Upper lobe of left lung (tissue), 6 donors: ENCODE measurements at places on chromosomes 4 and X. TPM values are rescaled to one million over a fixed set of nuclear protein-coding genes. Genes with fewer than 3 reads are reported as not detected.

TEX13D gene
- not detected for total RNA-seq

RPL36A gene
- 248 TPM for total RNA-seq

SPANXN4 gene
- total RNA-seq, result not detected

RAB33B gene
- 13.7 TPM for total RNA-seq

GLUD2 gene
- total RNA-seq, result 1.0 TPM

SCD5 gene
- total RNA-seq, result 21.5 TPM

DNA sequence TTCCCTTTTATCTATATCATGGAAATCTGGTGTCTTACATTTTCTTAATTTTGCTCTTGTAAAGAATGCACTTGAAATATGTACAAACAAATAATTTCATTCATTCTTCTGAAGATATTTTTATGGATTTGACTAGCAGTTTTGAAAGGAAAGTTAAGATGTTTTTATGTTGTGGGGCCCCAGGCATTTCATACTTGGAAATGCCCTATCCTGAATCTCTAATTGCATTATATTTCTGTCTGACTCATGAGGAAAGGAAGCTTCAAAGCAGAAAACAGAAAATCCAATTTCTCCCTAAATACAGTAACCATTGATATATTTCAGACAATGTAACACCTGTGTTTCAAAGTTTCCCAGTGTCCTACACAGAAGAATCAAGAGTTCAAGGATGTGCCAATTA lies 73.2 kb upstream of the NPNT start:
- H3K4me3 ChIP-seq, result no peak overlapping the region
- H3K36me3 ChIP-seq, result no peaks in the 10 kb centered on the region
- no peak for DNase-seq
- no peaks in the 10 kb centered on the region for H3K27me3 ChIP-seq
- no peak overlapping the region for H3K27ac ChIP-seq

DNA sequence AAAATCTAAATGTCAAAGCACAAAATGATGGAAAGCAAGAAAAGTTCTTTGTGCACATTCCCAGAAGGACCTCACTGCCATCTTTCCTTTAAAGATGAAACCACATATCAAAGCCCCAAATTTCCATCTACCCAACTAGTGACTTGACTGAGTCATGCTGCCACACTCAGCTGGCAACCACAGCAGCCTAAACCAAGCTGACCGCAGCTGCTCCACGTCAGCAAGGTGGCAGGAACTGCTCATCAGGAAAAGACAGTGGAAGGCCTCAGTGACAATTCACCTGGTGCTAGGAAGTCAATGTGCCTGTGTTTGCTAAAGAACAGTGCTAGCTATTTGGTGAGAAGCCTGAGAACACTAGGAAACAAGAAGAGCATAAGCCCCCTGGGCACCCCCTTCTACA lies 26.1 kb downstream of the ACOX3 start:
- DNase-seq, result no peak
- H3K36me3 ChIP-seq, result peaks cover 27% of the 10 kb centered on the region
- H3K27ac ChIP-seq, result no peak overlapping the region
- no peak overlapping the region for H3K4me3 ChIP-seq

DNA sequence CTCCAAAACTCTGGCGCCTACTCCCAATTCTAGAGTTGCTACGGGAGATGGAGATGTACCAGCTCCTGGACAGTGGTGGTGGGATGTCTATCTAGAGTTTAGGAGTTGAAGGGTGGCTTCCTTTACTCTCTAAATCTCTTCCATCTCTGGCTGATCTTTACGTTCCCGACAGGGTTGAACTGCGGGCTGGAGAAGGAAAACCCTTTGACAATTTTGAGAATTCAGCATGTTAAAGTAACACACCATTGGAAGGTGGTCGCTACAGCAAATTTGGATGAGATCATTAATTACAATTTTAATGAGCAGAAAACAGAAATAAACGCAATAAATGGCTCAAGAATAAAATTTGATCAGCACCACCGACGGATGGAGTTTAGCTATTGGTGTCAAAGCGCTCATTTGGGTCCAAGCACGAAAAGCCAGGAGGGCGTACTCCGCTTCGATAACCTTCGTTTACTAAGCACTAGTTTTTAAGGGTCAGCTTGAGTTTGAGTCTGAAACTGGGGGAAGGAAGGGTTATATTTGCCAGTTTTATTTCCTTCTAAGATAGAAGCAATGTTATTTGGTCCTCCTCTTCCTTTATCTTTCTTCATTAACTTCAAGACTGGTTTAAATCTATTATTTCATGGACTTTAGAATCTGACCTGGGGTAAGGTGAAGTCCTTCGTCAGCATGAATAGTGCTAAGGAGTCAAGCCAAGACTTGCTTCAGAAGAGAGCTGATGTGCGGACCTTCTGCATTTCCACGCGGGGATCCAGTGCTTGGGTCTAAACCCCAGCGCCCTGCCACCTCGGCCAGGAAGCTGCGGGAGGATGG lies 1.5 kb upstream of the NKX6-1 start:
- peaks cover 30% of the 10 kb centered on the region for H3K4me1 ChIP-seq
- no peak overlapping the region for H3K27ac ChIP-seq
- DNase-seq, result no peak
- peaks cover 78% of the 10 kb centered on the region for H3K27me3 ChIP-seq
- H3K36me3 ChIP-seq, result no peaks in the 10 kb centered on the region

GRCh38 chrX:20244931-20245330 lies 21.8 kb downstream of the RPS6KA3 start:
- H3K27me3 ChIP-seq, result no peaks in the 10 kb centered on the region
- H3K27ac ChIP-seq, result no peak overlapping the region
- H3K4me1 ChIP-seq, result no peaks in the 10 kb centered on the region
- DNase-seq, result no peak

GRCh38 chrX:39018541-39018940 lies 217.3 kb downstream of the MID1IP1 start:
- no peak for DNase-seq
- H3K4me3 ChIP-seq, result no peak overlapping the region
- H3K27me3 ChIP-seq, result no peaks in the 10 kb centered on the region
- H3K36me3 ChIP-seq, result no peaks in the 10 kb centered on the region
